ENCODE measurements at places on chromosomes 16 and 17. TPM values are rescaled to one million over a fixed set of nuclear protein-coding genes. Genes with fewer than 3 reads are reported as not detected.

CCL14 gene
- total RNA-seq: 4.1 TPM

DNA sequence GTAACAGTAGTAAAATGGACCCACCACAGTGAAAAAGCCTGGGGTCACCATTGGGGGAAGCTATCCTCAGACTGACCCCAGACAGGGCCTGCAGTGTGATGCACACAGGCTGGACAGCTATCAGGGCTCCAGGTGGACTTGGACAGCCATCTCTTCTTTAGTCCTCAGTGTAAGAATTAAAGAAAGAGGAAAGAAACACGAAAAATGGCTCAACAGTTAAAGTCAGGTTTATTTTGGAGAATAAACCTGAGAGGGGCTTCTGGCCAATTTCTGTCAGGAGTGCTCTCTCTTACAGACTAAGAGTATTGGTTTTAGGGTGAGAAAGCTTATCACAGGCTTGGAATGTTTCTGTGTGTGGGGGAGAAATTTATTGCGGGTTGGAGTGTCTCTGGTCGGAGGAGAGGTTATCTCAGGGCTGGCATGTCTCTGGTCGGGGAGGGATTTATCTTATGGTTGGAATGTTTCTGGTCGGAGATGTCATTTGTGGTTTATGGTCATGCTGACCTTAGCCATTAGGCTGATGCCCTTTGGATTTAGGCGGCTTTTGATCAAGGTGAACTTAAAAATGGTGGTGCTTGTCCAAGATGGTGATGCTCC is 10.8 kb upstream of the B4GALNT2 start:
- no peak for DNase-seq

DNA sequence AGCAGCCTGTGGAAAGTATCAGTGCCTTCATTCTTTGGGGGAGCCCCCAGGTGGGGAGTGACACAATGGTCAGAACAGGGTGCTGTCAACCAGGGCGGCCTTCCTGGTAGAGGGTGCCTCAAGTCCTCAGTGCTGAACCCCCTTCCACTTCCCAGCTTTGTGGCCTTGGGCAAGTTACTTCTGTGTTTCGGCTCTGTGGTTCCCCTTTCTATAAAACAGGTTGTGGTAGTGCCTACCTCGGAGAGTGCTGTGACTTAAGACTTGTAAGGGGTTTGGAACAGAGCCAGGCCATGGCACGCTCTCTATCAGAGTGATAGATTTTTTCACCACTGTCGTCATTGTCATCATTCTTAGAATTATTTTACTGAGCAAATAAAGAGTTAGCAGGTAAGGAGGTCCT is 141.1 kb downstream of the CCDC182 start:
- peak; percentile 54 for DNase-seq

- no peak for DNase-seq
These were observed 988 bp downstream of the CIAO3 start for GRCh38 chr16:739560-740458.

All from umbilical cord (tissue), 2 donors.